ENCODE measurements at places on chromosomes 2 and 18.

DNA sequence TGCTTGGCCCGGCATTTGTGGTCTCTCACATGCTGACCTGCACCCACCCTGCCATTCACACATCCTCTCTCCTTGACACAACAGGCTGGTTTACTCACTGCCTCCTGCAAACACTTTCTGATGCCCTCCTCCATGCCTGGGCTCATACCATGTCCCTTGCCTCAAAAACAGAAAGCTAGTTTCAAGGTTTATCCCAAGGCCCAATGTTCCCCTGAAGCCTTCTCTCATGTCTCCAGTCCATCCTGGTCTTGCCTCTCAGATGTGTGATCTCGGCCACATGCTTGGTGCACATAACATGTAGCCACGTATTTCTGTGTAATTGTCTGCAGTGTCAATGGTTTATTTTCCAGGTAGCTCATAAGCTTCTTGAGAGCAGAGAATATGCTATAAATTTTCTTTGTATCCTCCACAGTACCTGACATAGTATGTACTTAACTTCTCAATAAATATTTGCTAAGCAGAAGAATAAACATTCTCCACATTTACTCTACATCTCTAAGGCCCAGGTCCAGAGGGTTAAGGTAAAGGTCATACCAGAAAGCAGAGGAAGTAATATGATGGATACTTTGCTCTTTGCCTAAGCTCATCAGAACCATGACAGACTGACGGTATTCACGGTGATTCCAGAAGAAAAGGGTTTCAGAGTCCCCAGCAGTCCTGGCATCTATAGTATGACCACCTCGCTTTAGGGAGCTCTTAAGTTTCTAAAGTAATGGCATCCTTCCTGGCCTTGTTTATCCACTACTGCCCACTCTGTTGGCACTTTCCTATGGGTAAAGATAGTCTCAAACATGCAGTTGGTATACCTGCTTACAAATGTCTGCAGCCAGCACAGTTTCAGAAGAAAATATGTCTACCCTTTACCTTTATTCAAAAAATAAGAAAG lies 163.4 kb upstream of the ZFP36L2 start:
- DNase-seq, result no peak

DNA sequence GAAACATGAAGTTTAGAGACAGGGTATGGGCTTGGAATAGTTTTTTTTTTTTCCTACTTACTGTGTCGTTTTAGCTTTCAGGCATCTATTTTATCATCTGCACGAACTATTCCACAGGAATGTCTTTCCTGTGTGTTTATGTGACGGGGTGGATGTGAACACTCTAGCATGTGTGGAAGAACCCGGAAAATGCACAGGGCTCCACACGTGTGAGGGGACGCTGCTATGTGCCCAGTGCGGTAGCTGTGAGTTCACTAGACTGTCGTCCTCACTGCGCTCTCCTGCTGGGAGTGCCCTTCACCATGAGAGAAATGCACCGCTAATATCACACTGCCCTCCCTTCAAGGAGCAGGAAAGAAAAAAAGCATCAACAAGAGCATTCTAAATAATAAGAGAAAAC lies 250.8 kb upstream of the PXDN start:
- DNase-seq, result no peak

DNA sequence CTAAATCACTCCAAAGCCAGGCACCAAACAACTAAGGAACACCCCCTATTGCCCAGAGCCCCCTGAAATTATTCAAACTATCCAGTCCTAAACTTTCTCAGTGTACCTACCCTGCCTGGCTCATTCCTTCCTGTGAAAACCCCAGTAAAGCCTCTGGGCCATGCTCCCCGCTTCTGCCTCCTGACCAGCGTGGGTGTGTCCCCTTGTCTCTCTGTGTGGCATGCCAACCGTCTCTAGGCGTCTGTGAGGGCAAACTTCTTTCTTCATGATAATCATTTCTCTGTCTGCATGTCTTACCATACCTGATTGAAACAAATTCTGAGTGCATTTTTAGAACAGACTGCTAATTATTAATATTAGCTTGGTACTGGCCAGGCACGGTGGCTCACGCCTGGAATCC lies 109.0 kb upstream of the MSH2 start:
- no peak for DNase-seq

GRCh38 chr2:238461491-238461890 lies 34.8 kb downstream of the ASB1 start:
- no peak for DNase-seq

DNA sequence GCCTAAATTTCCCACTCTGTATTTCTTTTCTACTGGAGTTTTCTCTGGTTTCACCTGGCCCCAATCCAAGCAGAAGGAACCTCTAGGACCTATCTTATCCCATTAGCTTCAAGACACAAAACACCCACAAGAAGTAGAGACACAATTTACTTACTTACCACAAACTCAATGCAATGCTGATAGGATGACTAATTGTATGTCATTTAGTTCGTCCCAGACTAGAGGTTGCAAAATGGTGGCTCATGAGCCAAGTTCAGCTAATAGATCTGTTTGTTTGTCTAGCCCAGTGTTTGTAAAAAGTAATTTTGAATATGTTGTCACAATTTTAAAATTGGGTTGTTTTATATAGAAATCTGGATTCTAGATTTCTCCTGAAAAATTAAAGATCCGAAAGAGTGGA lies 34.7 kb upstream of the ZSWIM2 start:
- DNase-seq, result no peak
